ENCODE measurements at places on chromosomes 4 and X.

- DNase-seq, result peak; percentile 79
These were observed 1.3 kb downstream of the TMEM165 start for GRCh38 chr4:55397126-55397436.

GRCh38 chr4:2963966-2964471 lies 648 bp downstream of the GRK4 start:
- DNase-seq, result no peak

- no peak for DNase-seq
These were observed 42.3 kb downstream of the SRPX start for GRCh38 chrX:38178396-38178795.

DNA sequence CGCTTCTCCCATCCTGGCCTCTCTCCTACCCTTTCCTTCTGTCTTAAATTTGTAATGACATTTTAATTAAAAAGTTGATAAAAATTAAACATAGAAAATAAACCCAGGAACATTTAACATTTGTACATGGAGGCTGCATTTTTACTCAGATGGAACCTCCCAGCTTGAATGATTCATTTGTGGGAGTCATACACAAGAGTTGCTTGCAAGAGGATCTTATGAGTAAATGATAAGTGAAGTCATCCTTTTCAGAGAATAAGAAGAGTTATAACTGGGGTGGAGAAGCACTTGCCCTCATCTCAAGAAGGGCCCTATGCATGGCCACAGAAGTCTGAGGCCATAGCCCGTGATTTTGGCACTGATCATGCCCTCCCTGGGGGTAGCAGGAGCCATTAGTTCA lies 482.9 kb upstream of the BOD1L1 start:
- no peak for DNase-seq

GRCh38 chrX:7801711-7802110 lies 41.3 kb upstream of the VCX start:
- DNase-seq, result no peak

GRCh38 chrX:140507982-140508305 lies 3.1 kb upstream of the SOX3 start:
- no peak for DNase-seq

DNA sequence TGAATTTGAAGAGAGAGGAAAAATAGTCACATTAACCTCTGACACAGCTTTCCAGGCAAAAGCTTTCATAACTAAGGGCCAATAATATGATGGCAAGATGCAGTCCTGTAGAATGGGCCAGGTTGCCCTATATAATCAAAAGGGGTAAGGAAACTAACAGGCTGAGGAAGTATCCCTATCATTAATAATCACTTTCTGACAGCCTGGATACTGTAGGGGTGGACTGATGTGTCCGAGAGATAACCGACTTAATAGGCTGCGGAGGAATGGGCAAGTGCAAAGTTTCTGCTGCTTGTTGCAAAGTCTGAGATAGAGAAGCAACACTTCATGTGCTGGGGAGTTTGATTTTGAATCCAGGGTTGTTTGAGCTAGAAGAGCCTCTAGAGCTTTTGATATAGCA lies 94.8 kb downstream of the DNAAF6 start:
- no peak for DNase-seq

GRCh38 chr4:177517862-177518261 lies 75.6 kb upstream of the AGA start:
- no peak for DNase-seq

GRCh38 chr4:93865650-93866049 lies 37.1 kb downstream of the ATOH1 start:
- DNase-seq, result no peak

DNA sequence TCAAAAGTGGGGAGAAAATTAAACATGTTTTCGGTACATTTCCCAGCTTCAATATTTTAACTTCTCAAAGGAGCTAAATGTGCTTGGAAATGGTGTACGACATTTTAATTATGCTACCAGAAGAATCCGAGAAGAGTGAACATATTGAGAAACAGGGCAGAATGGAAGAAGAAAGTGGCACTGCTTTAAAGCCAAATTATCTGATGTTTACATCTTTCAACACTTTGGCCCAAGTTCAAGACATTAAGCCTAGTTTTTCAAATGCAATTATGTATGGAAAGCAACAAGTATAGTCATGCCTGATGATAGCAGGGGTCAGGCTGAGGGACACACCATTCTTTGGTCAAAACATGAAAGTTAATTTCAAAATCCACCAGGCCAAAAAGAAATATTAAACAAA lies 577.9 kb upstream of the ZFP42 start:
- DNase-seq, result no peak

DNA sequence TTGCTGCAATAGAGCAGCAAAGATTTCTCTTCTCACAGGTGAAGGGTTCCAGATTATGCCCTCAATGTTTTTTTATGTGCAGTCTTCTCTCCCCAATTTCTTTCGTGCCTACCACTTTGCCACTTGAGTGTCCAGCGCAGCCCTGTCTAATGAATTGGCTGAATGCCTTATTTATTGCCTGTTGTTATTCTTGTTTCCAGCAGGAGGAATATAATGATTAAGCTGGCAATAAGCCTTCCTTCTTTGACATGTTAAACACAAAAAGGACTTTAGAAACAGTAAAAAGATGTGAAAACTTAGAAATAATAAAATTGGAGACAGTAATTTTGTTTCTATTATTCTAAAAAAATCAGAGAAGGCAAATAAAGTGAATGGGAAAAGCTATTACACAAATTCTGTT lies 34.6 kb upstream of the FRAS1 start:
- DNase-seq, result no peak

DNA sequence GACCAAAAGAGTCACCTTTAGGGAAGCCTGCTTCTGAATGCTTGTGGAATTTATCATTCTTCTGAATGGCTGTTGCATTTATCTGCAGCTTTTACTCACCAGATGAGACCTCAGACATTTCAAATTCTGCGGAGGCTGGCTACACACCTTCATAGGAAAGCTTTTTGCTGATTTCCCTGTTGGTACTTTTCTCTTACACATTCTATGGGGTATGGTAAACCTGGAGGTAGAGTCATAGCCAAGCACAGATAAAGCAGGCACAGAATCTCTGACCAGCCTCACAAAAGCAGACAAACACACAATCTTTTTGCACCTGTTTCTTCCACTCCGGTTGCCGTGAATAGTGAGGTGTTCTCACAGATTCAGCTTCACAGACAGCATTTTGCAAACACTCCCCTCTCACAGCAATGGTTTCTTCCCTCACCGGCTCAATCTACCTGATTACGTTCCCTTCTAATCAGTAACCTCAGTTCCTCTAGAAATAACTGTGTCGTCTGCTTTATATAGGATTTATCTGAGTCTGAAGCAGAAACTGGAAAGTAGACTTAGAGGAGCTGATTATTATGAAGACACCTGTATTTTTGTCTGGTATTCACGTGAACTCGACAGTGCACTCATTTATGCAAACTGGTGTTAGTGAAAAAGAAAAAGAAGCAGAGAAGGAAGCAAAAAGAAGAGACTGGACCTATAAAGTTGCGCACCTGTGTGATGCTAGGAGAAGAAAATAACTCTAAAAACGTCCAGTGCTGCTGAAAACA lies 83.1 kb downstream of the DMD start:
- no peak for DNase-seq

- no peak for DNase-seq
These were observed 153.5 kb downstream of the MGST2 start for GRCh38 chr4:139819082-139819481.

- no peak for DNase-seq
These were observed 55.4 kb downstream of the ZFX start for GRCh38 chrX:24204958-24205357.

- no peak for DNase-seq
These were observed 2.8 kb downstream of the VEGFC start for GRCh38 chr4:176789955-176790354.

DNA sequence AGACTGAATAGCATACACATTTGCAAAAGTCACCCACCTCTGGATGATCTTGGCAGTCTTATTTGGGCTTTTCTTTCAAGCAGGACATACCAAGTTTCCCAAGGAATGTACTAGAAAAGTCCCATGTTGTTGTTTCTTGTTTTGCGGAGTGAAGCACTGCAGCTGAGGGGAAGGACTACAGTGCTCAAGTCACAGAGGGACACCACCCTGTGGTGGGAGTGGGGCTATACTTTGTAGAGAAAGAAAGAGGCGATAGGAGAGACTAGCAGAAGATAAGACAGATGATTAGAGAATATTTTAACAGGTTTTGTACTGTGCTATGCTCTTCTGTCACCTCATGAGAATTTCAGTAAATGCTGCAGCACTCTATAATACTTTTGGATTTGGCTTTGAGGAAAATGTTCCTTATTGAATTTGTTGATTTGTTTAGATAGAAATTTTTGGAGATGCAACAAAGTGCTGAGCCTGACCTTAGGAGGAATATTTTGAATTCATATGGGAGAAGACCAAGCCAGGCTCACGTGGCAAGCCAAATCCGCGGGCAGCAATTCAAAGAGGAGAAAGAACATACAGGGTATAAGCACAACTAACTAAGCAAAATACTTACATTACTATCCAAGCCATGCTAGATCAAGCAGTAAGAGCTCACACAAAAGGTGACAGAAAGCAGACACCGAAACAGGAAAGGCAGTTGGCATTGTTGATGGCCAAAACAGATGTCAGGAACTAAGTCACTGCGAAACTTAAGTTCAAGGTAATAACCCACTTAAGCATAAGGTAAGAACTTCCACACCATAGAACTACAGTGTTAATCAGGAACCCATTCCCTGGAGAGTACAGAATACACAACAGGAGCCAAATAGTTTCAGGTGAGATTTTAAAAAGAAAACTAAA lies 280.3 kb upstream of the INTU start:
- no peak for DNase-seq

DNA sequence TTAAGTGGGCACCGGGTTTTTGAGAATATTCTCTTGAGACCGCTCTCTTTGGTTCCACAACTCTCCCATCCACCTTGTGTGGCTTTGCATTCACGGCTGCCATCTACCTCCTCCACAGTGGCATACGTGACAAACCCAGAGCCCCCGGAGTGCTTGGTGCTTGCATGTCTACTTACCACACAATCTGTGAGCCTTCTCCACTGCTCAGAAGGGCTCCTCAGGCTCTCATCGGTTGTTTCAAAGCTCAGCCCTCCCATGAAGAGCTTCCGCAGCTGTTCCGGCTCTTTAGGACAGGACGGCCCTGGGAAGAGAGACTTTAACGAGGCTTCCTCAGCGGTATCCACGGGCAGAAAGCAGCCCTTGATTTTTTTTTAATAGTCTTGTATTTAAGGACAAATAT lies 167.6 kb upstream of the ANK2 start:
- DNase-seq, result no peak

DNA sequence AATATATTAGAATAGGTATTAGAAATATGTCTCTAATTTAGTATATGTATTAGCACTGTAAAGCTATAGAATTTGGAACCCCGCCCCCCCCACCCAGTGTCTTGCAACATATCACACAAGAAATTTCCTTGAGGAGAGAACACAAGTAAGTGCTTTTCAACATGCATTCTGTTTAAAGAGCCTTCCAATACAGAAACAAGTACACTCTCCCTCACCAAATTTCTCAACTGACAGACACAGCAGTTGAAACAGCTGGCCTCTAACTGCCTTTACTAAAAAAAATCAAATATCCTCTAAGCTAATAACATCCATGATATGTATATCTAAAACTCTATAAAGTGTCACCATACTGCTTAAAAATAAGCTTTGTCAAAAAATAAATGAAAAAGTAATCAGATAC lies 12.4 kb downstream of the CAMK2D start:
- DNase-seq, result no peak

GRCh38 chrX:70168238-70169188 lies 8.8 kb upstream of the DGAT2L6 start:
- DNase-seq, result no peak
